Right renal pelvis (tissue), 4 donors: ENCODE measurements at places on chromosomes 11 and 22. TPM values are rescaled to one million over a fixed set of nuclear protein-coding genes. Genes with fewer than 3 reads are reported as not detected.

GRCh38 chr11:18248561-18248960, at the start of gene SAA2:
SAA2 (minus strand) TSS chr11:18248668; CDS start chr11:18248011, 657 bp downstream.
- DNase-seq: no peak

DNA sequence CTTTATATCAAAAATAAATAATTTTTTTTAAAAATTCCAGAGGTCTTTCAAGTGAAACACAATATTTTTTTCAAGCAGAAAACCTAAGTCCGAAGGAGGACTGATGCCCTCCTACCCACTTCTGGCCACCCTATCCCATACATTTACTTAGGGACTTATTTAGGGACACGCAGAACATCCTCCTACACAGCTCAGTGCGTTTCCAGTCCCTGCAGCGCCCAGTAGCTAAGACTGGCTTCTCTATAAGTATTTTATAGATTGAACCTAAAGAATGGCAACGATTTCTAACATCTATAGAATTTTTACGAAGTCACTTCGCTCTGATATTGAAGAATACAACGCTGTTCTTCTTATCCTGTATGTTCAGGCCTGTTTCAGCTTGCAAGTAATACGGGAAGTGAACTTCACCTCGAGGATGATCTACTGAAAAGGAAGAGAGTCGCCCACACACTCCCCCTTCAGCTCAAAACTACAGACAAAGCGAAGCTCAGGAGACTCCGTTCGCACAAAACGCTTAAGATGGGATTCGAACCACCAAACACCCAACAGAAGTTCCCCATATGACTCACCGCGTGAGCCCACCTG, 328 bp downstream of the CHEK2 start:
- DNase-seq: no peak

- DNase-seq: no peak
These were observed 228.2 kb upstream of the ZC3H12C start for GRCh38 chr11:109864834-109865547.

DNA sequence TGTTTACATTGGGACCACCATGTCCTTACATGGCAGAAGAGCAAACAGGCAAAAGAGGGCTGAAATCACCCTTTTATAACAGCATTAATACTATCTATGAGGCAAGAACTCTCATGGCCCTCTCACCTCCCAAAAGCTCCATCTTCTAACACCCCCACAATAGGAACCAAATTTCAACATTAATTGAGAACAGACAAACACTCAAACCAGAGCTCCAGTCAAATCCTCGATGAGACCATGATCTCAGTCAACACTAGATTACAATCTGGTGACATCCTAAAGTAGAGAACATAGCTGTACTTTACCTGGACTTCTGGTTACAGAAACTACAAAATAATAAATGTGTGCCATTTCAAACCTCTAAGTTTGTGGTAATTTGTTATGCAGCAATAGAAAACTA, 25.1 kb downstream of the OR2AG2 start:
- no peak for DNase-seq

GRCh38 chr11:81787584-81788049, 946.0 kb downstream of the FAM181B start:
- no peak for DNase-seq

DNA sequence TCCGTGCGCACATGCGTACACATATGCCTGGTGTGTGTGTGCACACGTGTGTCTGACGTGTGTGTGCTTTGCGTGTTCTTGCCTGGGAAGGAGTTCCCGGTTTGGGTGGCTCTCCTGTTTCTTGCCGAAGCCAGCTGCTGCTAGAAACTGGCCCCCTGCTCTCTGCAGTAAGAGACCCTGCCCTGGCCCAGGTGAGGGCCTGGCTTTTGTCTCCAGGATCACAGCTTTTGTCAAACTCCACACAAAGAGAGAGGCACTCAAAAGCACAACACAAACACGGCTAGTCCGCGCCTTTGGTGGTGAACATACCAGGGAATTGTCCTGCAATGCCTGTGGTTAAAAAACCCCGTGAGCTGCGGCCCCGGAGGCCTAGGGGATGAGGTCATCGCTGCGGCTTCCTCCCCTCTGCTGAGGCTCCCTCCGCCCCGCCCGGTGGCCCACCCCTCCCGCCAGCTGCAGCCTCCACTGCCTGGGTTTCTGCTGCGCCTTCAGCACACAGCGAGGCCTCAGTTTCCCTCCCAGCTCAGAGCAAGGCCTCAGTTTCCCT, 88.9 kb downstream of the KCNQ1 start:
- no peak for DNase-seq

DNA sequence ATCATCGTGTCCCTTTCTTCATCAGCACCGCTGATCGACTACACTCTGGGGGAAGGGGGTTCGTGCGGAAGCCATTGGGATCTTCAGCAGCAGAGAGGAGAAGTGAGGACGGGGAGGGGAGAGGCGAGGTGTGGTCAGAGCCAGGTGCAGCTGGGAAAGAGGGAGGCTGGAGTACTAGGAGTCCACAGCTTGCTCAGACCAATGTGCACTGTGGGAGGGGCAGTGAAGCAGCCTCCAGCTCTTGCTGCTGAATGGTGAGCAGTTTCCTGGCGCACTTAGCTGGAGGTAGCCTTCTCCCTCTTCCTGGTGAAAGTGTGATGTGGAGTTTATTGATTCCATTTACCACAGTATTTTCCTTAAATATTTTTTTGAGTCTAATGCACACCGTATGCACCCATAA, 99.0 kb upstream of the NECTIN1 start:
- DNase-seq: no peak

GRCh38 chr11:8707541-8708191, 25.1 kb downstream of the RPL27A start:
- DNase-seq: no peak

DNA sequence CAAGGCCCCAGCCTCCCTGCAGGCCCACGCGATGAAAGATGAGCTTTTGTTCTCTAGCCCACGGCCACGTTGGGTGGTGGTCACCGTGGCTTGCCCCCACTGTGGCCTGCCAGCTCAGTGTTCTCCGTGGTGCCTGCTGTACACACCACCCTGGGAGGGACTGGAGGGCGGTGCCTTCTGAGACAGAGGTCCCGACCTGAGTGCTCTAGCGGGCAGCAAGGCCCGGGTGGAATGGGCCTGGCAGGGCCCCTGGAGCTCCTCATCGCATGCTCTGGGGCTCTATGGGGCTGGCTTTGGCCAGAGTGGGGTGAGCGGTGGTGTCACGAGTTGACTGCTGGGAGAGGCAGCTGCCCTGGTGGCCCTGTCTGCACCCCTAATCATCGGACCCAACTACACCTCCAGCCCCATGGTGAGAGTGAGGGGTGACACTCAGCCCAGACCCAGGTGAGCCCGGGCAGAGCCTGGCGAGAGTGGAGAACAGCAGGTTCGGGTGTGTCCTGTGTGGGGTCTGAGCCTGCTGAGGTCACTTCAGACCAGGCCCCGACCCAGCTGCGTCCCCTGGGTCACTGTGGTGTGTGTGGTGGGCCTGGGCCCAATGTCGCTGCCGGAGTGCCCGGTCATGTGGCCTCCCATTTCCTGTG, 541.9 kb downstream of the TBC1D22A start:
- DNase-seq: no peak

PGA5 gene
- polyA plus RNA-seq: 0.18 TPM

TMPRSS5 gene
- polyA plus RNA-seq: 0.39 TPM
